ENCODE measurements at places on chromosomes 16 and 17. TPM values are rescaled to one million over a fixed set of nuclear protein-coding genes. Genes with fewer than 3 reads are reported as not detected.

Gene DNAAF8
- 0.59 TPM for total RNA-seq

Gene FHOD1
- 50.6 TPM for total RNA-seq

Gene GDPD3
- 1.8 TPM for total RNA-seq

Gene ADAP2
- 0.37 TPM for total RNA-seq

Gene LHX1
- not detected for total RNA-seq

Gene KRTAP9-4
- not detected for total RNA-seq

Gene GNAO1
- total RNA-seq: under 0.01 TPM

Gene ADAM11
- 0.59 TPM for total RNA-seq

Gene MYL11
- not detected for total RNA-seq

Gene TMEM92
- not detected for total RNA-seq

Gene PYCARD
- total RNA-seq: 49.1 TPM

Gene CES4A
- total RNA-seq: 1.4 TPM

Gene E4F1
- total RNA-seq: 34.4 TPM

Gene HLF
- total RNA-seq: under 0.01 TPM

Gene AHSP
- not detected for total RNA-seq

Gene BAIAP3
- under 0.01 TPM for total RNA-seq

Gene NKD1
- under 0.01 TPM for total RNA-seq

Gene FBXL19
- 14.3 TPM for total RNA-seq

Gene JUP
- total RNA-seq: 0.98 TPM

Gene GDPD1
- 0.37 TPM for total RNA-seq

Gene SDR42E2
- under 0.01 TPM for total RNA-seq

Gene HOXB8
- total RNA-seq: 1.5 TPM

Gene G6PC1
- not detected for total RNA-seq

All from subcutaneous preadipocyte (primary cell).